ENCODE measurements at places on chromosomes 1 and 21. TPM values are rescaled to one million over a fixed set of nuclear protein-coding genes. Genes with fewer than 3 reads are reported as not detected.

DNA sequence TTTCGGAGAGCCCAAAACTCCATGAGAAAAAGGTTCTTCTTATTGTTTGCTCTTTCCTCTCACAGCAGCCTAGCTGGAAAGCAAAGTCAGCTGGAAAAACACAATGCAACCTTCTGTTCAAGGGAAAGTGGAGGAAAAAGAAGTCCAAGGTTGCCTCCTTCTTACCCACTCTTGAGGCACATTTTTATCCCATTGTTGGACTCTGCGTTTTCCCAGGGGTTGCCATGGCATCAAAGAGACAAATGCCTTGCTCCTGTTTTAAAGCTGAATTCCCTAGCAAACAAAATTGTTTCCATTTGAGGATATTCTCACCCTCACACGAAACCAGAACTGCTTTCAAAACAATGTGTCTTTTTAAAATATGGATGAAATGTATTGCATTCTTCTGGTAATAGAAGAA, 45.1 kb upstream of the PALMD start:
- no peak for DNase-seq

DNA sequence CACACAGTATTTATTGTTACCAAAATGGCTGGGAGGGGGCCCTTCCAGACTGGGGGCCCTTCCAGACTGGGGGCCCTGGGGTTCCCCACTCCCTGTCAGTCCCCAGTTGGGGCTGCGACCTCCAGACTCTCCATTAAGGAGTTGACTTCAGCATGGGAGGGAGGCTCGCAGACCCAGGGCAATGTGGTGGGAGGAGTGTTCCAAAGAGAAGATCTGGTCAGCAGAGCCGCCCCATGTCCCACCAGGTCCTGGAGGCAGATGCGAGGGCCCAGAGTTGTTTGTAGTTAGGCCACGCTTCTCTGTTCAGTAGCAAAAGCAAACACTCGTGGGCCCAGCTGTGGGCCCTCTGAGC, 285.5 kb downstream of the LRRC40 start:
- DNase-seq = no peak

NOTCH2NLA gene
- total RNA-seq = 8.6 TPM

KPRP gene
- not detected for total RNA-seq

Data from frontal cortex (tissue), 4 donors.